ENCODE measurements at places on chromosomes 13 and 19.

DNA sequence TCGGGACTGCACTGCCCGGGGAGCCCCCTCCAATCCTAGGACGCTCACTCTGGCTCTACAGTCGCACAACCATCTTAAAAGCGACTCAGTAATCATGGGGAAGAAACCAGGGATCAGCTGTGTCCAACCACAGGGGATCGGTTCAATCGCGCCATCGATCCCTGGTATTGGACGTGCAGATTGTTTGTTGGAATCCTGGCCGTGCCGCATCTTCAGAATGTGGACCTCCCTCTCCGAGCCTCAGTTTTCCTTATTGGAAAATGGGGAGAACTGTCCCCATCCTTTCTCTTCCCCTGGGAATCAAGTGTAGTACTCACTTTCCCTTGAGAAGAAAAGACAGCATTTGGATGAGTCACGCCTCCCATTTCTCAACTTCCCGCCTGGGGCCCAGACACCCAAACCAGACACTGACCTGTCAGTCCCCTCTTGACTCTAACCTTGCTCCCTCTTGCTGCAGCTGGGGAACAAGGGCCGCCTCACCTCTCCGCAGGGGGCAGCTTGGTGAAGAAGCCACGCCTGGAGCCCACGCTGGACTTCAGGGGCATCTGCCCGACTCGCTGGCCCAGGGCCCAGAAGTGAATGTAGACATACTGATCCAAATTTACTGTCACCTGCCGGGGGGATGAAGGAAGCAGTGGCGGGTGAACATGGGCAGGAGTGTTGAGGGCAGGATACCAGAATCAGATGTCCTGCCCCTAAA is 17.6 kb downstream of the EMP3 start:
- DNase-seq, result no peak

DNA sequence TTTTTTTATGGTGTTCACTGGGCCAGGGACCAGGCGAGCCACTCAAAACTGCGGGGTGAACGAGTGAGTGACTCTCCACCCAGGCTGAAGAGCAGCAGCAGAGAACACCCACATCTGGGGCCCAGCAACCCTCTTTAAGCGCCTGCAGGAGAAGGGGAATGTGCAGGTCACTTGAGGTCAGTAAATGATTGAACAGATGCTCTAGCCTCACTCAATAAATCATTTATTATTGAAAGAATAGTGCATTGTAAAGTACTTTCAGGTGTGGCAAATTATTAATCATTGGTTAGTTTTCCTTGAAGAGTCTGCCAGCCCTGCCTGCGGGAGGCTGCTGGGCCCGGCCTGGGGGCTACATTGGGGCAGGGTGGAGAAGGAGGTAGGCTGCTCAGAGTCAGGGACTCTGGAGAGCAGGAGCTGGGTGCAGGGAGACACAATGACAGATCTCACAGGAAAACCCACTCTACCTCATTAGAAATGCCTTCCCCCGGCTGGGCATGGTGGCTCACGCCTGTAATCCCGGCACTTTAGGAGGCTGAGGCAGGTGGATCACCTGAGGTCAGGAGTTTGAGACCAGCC is 42.5 kb downstream of the ABCC4 start:
- no peak for DNase-seq

DNA sequence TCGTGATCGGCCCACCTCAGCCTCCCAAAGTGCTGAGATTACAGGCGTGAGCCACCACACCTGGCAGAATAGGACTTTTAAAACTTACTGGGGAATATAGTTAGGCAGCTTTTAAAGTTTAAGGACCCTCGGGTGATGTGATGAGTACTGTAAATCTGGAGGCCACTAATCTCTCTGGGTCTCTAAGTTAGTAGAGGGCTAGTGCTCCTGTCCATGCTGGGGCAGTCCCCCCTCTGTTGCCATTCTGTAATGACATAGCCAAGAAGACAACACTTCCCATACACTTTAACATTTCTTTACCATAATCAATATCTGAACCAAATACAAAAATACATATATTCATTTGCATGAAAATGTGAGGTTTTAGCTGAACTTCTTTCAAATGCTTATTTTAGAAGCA is 65.7 kb downstream of the IPO5 start:
- no peak for DNase-seq

GRCh38 chr19:56333506-56333905 is 18.9 kb upstream of the ZSCAN5A start:
- DNase-seq, result no peak

- peak; percentile 15 for DNase-seq
These were observed 881.9 kb downstream of the SLITRK6 start for GRCh38 chr13:84917252-84917878.

DNA sequence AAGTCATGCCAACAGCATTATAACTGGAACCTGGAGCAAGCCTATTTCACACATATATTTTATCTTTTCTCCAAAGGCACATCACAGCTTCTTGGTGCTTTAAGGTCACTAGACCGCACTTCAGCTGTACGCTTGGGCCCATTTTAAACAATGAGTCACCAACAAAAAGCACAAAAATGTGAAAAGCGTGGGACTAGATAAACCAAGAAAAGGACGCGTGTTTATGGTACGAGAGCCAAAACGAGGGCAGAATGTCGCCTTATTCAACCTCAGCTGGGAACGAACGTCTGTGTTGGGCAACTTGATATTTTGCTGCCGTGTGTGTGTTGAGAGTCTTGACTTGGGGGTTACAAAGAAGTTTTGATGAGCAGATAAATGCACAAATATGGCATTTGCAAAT is 9.2 kb upstream of the EHD2 start:
- no peak for DNase-seq

- no peak for DNase-seq
These were observed 15.7 kb downstream of the PNPLA6 start for GRCh38 chr19:7550987-7551761.

GRCh38 chr13:42076309-42076713 is 27.9 kb downstream of the DGKH start:
- no peak for DNase-seq

GRCh38 chr13:79051472-79051871 is 354.6 kb downstream of the RBM26 start:
- no peak for DNase-seq

DNA sequence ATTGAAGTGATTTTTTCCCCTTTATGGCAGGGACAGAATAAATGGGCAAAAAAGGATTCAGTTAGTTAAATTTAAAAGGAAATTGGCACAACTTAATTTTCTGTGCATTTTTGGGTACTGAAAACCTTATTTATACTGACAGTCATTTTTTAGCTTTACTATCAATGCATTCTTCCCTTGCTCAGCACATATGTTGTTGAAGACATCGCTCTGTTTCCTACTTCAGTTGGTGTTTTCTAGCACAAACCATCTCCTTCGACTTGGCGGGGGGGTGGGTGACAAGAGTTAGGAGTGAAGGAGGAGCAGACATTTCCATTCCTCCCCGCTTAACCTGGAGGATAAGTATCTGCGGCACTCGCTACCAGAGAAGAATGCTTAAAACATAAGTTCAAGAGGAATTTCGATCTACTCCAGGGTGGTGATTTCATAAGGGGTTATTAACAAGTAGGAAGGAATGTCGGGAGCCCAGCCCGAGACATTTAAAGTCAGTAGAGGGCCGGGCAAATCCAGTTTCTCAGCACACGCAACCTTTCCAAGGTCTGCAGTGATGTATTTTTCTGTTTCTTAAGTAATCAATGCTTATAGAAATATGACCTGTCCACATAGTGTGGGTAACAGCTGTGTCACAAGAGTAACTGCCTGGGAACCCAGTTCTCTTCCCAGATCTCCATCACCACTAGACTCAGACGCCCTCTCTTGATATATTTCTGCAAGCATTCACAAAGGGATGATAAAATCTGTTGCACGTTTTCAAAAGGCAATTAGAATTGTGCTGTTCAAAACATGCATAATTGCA is 525.8 kb downstream of the MYO16 start:
- no peak for DNase-seq

DNA sequence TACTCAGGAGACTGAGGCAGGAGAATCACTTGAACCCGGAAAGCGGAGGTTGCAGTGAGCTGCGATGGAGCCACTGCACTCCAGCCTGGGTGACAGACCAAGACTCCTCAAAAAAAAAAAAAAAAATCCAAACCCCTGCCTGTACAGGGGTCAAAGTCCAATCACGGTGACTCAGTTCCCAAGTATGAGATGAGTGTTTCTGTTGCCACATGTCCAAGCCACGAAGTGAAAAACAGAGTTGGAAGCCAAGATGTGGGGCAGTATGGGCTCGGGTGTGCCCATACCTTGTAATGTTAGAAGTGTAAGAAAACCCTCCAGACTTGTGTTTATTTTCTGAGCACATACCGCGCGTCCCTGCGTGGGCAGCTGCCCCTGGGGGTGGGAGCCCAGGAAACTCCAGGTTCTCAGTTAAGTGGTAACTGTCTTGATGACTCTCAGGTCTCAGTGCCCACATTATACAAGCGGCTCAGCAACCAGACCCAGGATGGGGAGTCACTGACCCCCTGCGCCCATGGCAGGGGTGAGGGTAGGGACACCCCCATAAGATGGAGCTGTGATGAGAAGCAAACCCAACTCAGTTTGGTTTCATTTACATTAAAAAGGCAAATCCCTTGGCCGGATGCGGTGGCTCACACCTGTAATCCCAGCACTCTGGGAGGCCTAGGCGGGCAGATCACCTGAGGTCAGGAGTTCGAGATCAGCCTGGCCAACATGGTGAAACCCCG is 1.2 kb upstream of the GPX4 start:
- DNase-seq, result no peak

- no peak for DNase-seq
These were observed 48.6 kb upstream of the UBE2L5 start for GRCh38 chr13:30373727-30374126.

DNA sequence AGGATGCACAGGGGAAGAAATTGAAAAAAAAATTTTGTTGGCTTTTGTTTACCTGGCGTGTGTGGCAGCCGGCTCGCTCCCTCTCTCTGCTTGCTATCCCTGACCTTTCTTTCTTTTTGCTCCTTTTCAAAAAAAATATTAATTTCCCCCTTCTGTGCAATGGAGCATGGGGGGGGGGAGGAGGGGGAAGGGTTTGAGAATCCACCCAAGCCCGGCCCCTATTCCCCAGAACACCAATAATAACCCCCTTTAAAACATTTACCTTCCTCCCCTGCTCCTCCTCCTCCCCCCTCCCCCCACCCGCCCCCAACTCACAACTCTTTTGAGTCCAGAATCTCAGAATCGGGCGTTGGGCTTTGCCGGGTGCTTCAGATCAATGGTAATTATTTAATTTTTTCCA is 28.4 kb downstream of the NFIX start:
- peak; percentile 28 for DNase-seq

GRCh38 chr13:59963383-59963782 is 200.3 kb downstream of the DIAPH3 start:
- DNase-seq, result no peak

GRCh38 chr19:13277104-13277809 is 127.0 kb downstream of the IER2 start:
- DNase-seq, result peak; percentile 57

GRCh38 chr19:6066661-6067646 is 43.3 kb downstream of the RFX2 start:
- DNase-seq, result peak; percentile 98

GRCh38 chr19:45693106-45693788 is 781 bp downstream of the QPCTL start:
- peak; percentile 46 for DNase-seq

DNA sequence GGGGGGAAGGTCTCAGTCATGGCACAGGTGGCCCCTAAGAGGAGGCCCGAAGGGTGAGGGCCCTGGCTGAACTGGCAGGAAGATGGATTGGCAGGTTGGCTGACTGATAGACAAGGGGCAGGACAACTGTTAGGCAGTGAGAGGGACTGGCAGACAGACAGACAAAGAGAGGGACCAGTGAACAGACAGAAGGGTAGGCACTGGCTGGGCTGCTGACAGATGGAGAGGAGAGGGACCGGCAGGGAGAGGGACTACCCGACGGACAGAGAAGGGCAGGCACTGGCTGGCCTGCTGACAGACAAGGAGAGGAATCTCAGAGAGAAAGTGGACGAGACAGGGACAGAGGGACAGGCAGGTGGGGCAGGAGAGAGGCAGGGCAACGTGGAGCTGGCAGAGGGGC is 31.8 kb upstream of the EHD2 start:
- no peak for DNase-seq

DNA sequence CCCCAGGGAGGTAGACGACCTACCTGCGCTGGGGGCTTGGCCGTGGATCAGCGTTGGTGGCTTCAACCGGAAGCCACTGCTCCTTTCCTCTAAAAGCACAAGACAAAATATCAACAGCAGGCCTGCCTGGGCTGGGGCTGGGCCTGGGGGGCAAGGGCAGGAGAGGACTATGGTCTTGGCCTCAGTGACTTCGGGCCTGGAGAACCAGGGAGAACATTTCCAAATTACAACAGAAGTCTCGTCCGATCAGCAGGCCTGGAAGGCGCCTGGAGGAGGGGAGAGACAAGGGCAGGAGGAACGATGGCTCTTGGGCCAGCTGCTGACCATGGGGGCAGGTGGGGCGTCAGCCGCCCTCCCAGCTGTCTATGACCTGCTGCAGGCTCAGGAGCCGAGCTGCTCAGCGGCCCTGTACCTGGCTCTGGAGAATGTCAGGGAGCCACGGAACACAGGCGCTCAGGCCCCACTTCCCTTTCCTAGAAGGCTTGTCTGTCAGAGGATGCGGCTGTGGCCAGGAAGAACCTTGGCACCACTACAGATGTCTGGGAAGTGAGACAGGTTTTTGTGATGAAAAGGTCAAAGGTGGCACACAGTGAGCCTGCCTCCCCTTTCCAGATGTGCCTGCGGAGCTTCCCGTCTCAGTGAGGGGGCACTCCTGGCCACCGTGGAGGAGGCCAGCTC is 19.5 kb downstream of the CAPS start:
- no peak for DNase-seq

GRCh38 chr19:4695224-4695731 is 25.1 kb upstream of the MYDGF start:
- no peak for DNase-seq

DNA sequence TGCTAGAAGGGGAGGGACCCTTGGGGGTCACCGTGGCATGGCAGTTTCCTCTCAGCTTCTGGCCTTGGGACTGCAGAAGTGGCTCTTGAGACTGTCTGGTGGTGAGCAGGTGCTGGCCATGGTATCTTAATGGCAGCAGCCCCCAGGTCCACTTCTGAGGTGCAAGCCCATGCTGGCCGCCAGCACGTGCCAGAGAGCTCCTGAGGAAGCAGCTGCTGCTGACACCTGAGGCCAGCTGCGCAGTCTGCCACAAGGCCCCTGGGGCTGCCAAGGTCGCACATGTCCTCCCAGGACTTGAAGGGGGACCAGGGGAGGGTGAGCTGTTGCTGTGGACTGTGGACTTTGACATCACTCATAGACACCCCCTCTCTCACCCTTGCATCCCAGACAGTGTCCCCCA is 48.0 kb downstream of the NFIX start:
- DNase-seq, result no peak

- no peak for DNase-seq
These were observed 428.6 kb downstream of the RFC3 start for GRCh38 chr13:34246511-34246910.

- DNase-seq, result no peak
These were observed 52.8 kb downstream of the COL4A2 start for GRCh38 chr13:110359840-110360301.

DNA sequence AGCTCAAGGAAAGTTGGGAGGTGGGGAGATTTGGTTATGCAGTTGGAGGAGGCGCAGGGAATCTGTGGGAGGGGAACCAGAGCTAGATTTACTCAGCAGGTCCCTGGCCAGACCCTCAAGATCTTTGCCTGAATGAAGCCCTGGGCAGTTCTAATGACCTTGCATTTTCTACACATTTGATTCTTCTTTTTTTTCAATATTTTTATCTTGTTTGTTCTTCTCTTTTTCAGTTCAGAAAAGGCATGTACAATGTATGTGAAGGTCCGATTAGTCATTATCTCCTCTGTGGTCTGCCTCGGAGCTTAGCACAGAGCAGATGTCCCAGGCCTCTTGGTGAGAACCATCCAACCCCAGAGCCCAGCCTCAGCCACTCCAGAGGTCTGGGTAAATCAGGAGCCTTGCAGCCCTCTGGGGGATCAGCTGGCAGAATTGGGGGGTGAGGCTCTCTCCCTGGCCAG is 24.2 kb downstream of the SERP2 start:
- no peak for DNase-seq
